ENCODE measurements at places on chromosomes 11 and 22. TPM values are rescaled to one million over a fixed set of nuclear protein-coding genes. Genes with fewer than 3 reads are reported as not detected.

CCDC81 gene
- total RNA-seq = 4.3 TPM

TEAD1 gene
- 103 TPM for total RNA-seq

JAML gene
- total RNA-seq = 0.12 TPM

OR51I2 gene
- not detected for total RNA-seq

TRIM29 gene
- 0.28 TPM for total RNA-seq

TCN2 gene
- 38.1 TPM for total RNA-seq

CSF2RB gene
- total RNA-seq = not detected

DNAJB7 gene
- total RNA-seq = not detected

DNA sequence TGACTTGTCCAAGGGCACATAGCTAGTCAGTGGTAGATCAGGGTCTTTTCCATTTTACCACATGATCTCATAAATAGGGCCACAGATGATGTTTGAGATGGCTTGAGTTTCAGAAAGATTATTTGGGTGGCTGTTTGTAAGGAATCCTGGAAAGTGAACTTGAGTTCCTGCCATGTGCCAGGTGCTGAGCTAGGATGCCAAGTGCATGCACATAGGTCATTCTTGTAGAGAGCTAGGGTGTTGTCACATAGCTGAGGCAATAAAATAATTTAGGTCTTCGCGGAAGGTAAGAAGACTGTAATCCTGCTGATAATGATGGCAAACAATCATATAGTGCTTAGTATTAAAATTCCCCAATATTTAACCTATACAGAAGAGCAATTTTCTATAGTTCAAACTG is 1162.6 kb upstream of the TENM4 start:
- no peak for DNase-seq

GRCh38 chr11:1916986-1917522 is 2.4 kb upstream of the TNNT3 start:
- DNase-seq = no peak

- DNase-seq = no peak
Measured at GRCh38 chr22:36419912-36420882, 32.4 kb upstream of the MYH9 start.

DNA sequence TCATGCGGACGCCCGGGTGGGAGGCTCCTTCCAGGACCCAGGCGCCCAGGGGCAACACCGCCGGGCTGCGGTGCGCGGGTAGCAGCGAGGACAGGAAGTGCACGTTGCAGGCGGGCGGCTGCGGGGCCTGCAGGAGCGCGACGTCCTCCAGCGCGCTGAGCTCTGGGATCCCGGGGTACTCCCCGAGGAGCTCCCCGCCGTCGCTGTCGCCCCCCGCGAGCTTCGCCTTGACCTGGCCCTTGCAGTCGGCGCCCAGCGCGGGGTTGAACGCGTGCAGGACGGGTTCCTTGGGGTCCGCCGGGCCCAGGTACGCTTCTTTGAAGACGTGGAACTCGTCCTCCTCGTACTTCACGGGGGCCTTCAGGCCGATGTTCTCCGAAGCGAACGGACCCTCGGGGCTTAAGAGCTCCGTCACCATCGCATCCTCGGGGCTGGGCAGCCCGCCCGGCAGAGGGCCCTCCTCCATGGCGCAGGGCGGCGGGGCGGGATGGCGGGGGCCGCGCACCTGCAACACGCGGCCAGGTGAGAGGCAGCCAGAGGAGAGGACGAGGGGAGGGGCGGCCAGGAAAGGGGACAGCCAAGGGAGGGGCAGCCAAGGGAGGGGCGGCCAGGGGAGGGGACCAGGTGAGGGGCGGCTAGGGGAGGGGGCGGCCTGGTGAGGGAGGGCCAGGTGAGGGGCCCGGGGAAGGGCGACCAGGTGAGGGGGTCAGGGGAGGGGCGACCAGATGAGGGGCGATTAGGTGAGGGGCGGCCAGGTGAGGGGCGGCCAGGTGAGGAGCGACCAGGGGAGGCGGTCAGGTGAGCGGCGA is 921 bp downstream of the TESMIN start:
- peak; percentile 87 for DNase-seq

DNA sequence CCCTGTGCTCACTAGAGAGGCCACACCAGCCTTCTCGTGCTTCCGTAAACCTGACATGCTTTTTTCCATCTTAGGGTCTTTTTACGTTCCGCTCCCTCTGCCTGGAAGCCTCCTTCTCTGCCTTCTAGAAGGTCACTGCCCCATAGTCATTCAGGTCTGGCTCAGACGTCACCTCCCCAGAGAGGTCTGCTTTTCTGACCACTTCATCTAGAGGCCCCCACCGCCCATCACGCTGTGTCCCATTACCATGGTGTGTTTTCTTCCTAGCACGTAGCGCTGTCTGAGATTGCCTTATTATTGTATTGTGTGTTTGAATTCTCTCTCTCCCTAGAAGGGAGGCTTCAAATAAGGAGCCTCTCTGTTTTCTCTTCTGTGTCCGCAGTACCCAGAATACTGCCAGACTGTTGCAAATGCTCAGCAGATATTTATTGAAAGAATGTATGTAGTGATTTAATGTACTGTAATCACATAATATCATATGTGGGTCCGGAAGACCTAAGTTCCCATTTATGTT is 10.0 kb downstream of the TAB1 start:
- DNase-seq = no peak

DNA sequence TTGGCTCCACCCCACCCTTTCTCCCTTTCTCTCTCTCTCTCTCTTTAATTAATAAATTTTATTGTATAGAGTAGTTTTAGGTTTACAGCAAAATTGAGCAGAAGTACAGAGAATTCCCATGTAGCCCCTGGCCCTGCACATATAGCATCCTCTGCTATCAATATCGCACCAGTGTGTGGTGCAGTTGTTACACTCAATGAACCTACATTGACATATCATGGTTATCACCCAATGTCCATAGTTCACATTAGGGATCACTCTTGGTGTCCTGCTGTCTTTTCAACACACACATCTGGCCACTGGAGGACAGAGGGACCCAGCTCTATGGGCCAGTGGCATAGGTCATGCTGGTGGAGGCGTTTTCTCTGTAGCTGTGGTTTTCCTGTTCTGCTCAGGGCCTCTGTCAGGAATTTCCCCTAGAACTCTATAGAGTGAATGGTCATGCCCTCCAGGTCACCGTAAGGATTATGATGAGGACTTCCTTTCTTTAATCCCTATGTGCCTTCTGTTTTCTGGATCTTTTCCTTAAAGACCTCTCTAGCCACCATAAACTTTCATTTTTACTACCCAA is 98.2 kb upstream of the NAV2 start:
- DNase-seq = no peak

DNA sequence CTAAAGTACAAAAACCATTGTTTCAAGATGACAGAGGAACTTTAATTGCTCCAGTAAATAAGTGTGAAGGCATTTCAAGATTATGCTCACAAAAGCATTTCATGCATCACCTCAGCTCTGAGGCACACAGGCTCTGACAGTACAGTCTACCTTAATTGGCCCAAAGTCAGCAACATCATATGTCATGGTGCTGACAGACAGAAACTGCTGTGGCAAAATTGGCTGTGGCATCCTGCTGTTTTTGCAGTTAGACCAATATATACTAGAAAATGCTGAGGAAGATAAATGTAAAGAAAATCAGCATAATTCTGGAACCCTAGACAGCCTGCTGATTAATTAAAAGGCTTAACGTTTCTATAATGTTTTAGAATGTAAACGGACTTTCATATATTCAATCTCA is 34.9 kb upstream of the PPP2R1B start:
- DNase-seq = no peak

DNA sequence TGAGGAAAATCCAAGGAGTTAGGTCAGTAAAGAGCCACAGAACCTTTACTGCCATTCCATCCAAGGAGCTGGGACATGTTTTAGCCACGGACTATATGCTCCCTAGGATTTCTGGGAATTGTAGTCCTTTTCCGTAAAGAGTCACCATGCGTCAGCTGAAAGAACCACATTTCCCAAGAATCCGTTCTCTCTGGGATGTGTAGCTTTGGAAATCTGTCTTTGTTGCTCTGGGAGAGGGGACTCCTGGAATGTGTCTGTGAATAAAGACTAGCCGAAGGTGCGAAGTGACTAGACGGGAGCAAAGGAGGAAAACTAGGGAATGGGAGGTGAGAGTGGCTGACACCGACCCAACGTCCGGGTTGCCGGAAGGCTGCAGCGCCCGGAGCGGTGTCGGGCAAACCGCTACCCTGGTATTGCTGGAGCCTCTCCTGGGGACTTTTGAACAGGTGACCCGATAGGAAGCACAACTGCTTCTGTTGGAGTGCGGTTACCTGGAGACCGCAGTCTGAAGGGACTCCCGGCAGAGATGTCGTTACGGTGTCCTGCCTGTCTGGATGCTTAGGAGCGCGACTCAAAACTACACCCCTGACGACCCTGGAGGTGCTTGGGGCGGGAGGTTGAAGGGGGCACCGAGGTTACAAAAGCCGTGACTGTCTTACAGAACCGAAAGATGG is at the start of gene IFTAP:
Gene IFTAP (plus strand): TSS at position 187 of the 674 bp plus-strand sequence. CDS start 15,602 bp downstream, outside the sequence.
- DNase-seq = peak; percentile 98

DNA sequence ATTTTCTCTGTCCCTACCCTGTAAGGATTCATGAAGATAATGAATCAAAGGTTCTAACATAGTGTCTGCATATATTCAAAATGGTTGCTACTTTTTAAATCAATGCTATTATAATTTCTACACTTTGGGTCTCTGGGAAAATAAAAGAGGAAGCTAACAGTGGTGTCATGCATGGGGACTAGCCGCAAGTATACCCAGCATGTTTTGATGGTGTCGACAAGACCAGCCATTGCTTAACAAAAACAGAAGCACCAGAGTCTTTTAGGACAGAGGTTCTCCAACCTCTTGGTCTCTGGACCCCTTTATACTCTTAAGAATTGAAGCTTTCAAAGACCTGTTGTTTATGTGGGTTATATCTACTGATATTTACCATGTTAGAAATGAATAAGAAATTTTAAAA is 37.8 kb downstream of the RNF141 start:
- DNase-seq = no peak

- DNase-seq = no peak
Measured at GRCh38 chr11:61138935-61139334, 22.3 kb downstream of the VPS37C start.

- DNase-seq = no peak
Measured at GRCh38 chr11:67055812-67056211, 835 bp upstream of the RHOD start.

- no peak for DNase-seq
Measured at GRCh38 chr22:28951530-28951929, 68.2 kb downstream of the ZNRF3 start.

GRCh38 chr11:122812638-122813037 is 25.7 kb upstream of the CRTAM start:
- DNase-seq = peak; percentile 51

GRCh38 chr11:2674658-2675131 is 25.1 kb downstream of the KCNQ1OT1 start:
- DNase-seq = peak; percentile 16

DNA sequence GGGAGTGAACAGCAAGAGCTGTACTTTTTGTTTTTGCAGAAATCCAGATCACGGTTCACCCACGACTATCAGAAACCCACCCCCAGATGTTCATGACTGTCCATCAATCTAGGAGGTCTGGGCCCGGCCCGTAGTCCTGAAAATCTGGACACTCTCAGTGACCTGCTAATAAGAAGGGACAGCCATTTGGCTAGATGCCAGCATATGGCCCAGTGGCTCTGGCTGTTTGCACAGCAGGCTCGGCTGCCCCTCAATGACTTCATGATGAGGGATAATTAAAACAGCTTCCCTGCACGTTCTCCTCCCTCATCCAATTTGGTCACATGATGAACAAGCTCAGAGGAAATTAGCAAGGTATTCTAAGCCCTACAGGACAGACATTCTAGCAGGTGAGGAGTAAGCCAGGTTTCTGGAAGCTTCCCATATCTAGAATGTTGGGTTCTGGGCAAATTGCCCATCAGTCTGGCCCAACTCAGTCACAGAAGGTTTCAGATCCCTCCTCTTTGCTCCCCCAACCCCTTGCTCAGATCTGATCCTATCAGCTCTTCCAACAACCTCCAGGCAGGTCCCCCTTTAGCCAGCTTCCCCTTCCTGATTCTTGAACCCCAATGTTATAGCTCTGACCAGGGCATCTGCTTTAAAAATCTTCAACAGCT is 397.3 kb downstream of the SHANK2 start:
- DNase-seq = no peak

DNA sequence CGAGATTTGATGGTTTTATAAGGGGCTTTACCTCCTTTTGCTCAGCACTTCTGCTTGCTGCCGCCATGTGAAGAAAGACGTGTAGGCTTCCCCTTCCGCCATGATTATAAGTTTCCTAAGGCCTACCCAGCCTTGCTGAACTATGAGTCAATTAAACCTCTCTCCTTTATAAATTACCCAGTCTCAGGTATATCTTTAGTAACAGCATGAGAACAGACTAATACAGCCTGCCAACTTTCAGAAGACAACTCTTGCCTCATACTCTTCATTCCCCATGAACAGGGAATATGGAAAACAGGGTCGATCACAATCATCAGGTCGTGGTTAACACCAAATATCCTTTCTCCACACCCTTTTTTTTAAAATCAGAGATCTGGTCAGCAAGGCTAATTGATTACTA is 83.0 kb downstream of the MPPED2 start:
- no peak for DNase-seq

DNA sequence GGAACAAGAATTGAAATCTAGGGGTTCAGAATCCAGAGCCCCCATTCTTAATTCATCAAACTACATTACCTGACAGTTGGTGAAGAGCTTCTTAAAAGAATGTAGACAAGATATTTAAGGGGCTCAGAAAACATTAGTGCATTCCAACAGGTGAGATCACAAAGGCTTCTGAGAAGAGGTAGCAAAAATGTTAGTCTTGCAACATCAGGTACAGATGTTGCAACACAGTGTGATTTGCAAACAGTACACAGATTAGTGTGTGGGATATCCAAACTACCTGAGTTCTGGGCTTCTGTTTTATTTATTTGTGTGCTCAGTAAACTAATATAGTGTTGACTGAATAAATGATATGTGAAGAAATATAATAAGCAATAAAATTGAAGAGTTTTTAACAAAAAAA is 11.8 kb downstream of the CASP4 start:
- DNase-seq = peak; percentile 9

Data from GM23338 (cell line).